M059J (cell line): ENCODE measurements at places on chromosomes 13 and 19.

DNA sequence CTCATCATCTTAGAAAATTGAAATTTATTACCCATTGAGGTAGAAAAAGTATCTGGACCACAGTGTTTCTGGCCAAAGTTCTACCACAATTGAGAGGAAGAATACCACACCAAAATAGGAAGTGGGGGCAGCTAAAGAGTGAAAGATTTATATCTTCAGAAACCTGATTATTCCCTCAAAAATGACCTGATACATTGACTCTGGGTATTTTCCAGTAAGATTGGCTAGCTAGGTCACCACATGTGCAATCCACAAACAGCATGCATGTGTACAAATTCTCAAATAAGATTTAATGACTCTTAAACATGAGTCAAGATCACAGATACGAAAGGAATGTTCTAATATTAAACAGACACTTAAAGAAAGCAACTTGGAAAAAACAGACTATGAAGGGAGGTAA is 1516.2 kb upstream of the PCDH20 start:
- DNase-seq = peak; percentile 9

DNA sequence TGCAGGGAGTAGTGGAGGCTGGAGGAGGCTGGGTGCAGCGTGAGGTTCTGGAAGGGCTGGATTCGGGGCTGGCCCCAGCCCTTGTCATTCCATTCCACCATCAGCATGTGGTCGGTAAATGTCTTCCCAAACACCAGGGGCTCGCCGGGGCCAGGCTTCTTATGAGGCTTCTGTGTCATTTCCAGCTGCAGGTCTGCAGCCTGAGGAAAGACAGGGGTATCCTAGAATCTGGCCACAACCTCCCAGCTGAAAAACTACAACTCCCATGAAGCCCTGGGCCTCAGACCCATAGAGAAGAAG is 4.4 kb downstream of the BCAT2 start:
- peak; percentile 64 for DNase-seq

- DNase-seq = no peak
Observed at GRCh38 chr13:23185542-23185941, 4.8 kb downstream of the SGCG start.

DNA sequence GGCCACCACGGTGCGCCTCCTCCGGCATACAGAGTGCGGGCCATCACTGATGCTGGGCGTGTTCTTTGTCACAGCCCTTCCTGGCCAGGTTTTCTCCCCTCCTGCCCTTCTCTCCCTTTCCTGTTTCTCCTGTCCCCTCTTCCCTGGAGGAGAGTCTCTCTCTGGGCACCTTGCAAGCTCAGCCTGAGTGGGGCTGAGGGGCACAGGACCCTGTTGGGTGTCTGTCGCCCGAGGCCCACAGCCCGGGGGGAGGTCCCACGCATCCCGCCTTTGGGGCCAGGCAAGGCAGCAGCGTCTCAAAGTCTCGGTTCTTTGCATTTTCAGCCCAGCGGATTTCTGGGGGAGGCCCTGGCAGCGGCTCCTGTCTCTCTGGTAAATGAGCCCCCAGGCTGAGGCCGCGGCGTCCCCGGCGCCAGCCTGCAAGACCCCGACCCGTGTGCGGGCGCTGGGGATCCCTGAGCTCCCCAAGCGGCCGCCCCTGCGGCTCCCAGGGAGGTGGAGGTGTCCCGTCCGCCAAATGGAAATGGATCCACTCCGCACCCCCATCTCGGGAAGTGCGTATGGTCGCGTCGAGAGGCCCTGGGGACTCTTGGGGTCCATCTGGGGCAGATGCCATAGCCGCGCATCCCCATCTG is 47.2 kb downstream of the COMP start:
- no peak for DNase-seq

GRCh38 chr19:50290011-50290410 is 39.2 kb downstream of the KCNC3 start:
- no peak for DNase-seq

DNA sequence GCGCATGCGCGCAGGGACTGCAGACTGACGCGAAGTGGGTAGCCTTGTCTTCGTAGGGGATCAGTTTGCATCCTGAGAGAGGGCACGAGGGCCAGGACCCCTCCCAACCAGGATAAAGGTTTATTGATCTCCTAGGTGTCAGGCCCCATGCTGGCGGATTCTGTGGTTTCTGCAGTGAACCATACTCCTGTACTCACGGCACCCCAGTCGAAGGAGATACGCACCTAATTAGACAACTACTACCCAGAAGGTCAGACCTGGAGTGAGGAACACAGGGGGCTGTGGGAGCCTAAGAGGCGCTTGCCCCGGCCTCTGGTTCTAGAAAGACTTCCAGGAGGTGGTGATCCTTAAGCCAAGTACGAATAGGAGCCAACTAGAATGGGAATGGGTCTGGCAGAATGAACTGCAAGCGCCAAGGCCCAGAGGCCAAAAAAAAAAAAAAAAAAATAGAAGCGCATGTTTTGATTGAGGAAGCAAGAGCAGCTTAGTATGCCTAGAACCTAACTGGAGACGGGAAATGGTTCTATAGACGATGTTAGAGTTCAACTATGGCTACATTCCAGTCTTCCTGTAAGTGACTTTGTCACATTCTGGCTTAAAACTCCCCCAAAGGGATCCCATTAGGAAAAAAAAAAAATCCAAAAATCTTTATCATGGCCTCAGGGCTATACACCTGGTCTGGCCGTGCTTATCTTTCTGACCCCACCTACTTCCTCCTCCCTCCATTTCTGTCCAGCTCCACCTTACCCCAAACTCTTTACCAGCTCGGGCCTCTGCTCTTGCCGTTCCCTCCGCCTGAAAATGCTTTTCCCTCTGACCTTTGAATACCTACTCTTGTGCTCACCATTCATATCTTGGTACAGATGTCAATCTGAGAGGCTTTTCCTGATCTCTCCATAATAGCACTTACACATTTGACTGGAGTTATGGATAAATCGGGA is 902 bp upstream of the ZNF428 start:
- DNase-seq = no peak

- DNase-seq = peak; percentile 0
Observed at GRCh38 chr13:90751026-90751425, 596.5 kb upstream of the MIR17HG start.

DNA sequence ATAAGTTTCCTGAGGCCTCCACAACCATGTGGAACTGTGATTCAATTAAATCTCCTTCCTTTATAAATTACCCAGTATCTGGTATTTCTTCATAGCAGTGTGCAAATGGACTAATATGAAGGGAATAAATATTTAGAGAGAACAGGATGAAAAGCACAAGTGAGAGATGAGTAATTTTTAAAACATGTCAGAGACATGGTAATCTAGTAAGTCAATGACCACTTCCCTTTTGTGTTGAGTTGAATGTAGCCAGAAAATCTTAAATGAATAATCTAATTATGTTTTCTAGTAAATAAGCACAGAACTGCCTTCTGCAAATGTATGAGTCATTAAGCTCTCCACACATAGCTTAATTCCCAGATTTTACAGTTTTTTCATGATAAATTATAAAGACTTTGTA is 524.1 kb upstream of the SLITRK5 start:
- peak; percentile 52 for DNase-seq

GRCh38 chr19:53246498-53246897 is 8.2 kb downstream of the ZNF677 start:
- DNase-seq = no peak

DNA sequence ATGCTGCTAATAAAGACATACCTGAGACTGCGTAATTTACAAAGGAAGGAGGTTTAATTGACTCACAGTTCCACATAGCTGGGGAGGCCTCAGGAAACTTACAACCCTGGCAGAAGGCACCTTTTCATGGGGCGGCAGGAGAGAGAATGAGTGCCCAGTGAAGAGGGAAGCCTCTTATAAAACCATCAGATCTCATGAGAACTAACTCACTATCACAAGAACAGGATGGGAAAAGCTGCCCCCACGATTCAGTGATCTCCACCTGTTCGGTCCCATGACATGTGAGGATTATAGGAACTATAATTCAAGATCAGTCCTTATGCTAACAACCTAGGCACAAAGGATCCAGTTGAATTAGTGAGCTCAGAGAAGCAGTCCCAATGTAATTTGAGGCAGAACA is 59.4 kb downstream of the GPC6 start:
- DNase-seq = no peak

DNA sequence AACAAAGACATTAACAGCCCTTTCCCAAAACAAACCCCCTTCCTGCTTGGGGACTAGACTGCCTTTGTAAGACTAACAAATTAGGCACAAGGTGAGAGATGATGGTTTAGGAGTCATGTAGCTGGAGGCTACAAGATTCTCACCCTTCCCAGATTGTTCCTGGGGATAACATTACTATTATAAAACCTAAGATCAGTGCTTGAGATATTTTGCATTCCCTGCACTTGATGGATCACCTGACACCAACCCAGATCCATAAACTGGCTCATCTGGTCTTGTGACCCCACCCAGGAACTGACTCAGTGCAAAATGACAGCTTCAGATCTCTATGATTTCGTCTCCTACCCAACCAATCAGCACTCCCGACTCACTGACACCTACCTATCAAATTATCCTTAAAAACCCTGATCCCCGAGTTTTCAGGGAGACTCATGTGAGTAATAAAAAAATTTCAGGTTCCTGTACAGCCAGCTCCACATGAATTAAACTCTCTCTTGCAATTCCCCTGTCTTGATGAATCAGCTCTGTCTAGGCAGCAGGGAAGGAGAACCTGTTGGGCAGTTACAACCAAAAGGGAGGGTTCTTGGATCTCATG is 2.4 kb upstream of the ZNF616 start:
- no peak for DNase-seq

GRCh38 chr13:99724633-99725517 is 223.6 kb downstream of the TM9SF2 start:
- no peak for DNase-seq

DNA sequence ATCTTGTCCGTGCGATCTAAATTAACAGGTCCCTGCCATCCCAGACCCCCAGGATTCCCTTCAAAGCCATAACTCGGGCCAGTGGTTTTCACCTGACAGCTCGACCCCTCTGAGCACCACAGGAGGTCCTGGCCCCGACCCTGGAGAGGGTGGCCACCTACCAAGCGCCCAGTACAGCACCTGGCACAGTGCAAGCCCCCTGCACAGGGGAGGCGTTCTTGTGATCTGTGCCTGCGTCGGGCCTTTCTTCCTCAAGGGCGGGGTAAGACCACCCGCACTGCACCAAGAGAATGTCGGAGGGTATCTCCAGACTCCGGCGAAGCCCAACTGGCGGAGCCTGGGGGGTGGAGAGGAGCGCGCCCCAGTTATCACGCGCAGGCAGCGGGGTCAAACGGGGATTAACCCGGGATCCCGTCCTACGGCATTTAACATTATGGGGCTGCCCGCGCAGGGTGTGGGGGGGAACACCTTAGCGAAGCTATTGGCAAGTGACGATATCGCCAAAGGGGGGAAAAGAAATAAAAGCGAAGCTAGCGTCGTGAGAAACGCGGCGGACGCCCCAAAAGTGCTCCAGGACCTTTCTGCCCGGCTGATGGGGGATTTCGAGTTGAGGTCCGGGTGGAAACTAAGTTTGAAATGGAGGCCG is 1.3 kb upstream of the HNRNPL start:
- DNase-seq = no peak

DNA sequence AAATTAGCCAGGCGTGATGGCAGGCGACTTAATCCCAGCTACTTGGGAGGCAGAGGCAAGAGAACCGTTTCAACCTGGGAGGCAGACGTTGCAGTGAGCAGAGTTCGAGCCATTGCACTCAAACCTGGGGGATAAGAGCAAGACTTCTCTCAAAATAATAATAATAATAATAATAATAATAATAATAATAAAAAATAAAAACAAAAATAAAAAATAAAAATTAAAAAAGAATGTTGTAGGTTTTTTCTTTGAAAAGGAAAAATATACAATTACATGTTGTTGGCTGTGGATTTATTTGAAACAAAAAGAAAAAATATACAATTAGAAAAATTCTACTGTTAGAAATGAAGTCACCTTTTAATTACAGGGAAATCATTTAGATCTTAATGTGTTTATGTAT is 11.5 kb upstream of the PRODH2 start:
- DNase-seq = no peak

DNA sequence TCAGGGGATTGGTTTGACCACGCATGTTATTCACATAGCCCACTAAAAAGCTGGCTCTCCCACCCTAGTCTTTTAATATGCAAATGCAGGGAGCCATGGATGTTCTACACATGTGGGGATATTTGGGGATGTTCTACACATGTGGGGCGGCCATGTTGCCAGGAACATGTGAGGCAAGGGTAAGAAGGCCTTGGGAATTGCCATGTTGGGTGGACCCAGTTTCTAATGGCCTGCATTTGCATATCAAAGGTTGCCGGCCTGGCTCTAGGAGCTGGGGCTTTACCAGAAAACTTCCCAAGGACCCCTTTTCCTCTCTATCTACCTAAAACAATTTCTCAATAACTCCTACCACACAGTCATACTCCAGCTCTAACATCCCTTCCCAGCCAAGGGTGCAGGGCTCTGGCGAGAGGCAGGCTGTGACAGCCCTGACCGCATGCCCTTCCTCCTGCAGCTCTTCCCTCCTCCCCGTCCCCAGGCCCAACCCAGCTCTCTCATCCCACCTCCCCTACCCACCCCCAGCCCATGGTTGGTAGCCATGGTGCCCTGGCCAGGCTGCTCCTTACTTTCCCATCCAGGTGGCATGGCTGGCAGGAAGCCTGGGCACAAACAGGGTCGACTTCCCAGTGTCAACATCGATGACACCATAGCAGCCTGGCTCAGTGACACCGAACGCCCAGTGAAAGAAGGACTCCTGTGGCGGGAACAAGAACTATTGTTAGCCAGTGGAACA is 11.0 kb downstream of the PEPD start:
- no peak for DNase-seq

DNA sequence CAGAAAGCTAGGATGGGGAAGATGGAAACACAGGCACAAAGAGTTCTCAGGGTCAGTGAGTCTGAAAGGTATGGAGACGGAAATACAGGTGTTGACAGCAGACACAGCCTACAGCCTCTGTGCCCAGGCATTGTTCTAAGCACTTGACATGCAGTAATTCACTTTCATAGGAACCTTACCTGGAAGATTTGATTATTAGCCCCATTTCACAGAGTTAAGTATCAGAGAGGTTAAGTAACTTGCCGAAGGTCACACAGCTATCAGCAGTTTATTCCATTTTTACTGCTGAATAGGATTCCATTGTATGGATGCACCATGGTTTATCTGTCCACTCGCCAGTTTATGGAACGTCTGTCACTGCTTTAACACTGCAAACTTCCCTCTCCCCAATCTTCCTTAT is 13.2 kb downstream of the KLK4 start:
- no peak for DNase-seq

DNA sequence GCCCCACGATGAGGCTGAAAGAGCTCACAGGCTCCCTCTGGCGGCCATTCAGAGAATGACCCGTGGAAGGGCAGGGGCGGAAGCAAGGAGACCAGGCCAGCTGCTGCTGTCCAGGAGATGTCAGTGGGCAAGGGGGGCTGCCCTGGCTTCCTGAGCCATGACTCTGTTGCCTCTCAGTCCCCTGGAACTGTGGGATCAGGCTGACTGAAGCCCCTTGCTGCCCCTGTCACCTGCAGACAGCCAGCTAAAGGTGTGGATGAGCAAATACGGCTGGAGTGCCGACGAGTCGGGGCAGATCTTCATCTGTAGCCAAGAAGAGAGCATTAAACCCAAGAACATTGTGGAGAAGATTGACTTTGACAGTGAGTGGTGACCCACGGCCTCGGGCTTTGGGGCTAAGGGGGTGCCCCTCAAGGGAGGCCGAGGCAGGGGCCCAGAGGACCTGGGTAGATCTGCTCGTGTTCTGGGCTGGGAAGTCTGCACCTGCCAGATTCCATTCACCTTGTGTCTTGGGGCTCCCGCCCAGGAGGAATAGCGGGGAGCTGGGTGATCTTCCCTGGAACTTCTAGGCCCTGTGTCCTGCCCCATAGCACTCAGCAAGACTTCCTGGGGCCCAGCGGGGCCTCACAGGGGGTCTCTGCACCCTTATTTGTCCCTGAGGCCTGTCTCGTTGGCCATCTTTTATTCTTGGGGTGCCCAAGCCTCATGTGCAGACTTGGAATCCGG is 12.5 kb upstream of the ACTN4 start:
- DNase-seq = peak; percentile 61
